ENCODE measurements at places on chromosomes 5 and 9.

DNA sequence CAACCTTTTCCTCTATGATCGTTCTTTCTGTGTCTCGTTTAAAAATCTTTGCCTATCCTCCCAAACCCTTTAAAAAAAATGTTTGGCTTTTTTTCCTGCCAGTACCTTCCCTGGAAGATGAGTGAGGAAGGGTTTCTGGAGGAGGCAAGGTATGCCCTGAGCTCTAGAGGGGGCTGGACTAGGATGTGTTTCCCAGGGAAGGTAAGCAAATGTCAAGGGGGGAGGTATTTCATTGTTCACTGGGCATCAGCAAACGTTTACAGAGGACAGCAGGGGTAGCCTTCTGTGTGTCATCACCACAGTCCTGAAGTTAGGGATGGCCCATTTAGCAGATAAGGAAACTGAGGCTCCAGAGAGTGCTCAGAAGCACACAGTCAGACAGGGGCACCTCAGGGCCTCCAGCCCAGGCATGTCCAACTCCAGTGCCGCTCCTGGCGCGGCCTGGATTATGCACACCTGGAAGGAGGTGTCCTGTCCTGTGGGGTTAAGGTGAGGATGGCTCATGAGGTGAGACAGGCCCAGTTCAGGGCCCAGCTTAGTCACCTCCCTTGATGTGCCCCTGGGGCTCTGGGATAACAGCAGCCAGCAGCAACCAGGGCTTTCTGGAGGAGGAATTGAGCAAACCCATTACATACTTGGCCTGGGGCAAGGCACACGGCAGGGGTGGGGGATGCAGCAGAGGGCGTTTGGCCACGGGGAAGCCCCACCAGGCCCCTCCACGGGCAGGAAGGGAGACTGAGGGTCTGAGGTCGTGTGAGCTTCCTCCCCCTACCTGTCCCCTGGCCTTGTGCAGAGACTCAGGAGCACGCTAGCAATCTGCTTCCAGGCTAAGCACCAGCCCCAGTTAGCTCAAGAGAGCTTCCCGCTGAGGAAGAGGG, 100.3 kb upstream of the LMX1B start:
- DNase-seq, result no peak

GRCh38 chr5:143065185-143065965, 295.2 kb downstream of the ARHGAP26 start:
- no peak for DNase-seq

GRCh38 chr5:139140591-139141071, 57.5 kb downstream of the SIL1 start:
- no peak for DNase-seq

- no peak for DNase-seq
These were observed 41.4 kb downstream of the DUSP1 start for GRCh38 chr5:172729588-172729987.

- DNase-seq, result no peak
These were observed 16.1 kb downstream of the CPLX2 start for GRCh38 chr5:175887463-175887862.

DNA sequence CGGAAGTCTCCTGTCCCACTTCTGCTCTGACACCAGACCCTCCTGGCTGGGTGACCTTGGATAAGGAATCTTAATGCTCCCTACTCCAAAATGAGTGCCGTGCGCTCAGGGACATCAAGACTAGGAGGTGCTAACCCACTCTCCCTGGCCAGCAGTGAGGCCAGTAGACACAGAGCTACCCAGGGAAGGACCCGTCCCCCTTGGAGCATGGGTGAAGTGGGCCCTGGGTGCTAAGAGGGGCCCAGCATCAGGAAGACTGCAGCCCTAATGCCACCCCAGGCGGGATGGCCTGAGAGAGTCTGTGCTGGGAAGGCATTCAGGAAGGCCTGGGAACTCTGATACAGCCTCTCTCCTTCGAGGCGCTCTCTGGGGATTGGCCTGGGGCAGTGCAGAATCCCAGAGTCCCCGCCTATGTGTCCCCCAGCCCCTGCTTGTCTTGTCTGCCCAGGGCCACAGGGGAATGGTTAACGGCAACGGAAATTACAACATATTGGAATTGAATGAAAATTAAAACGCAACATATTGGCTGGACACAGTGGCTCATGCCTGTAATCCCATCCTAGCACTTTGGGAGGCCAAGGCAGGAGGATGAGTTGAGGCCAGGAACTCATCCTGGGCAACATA, 29.7 kb upstream of the RNU6ATAC start:
- no peak for DNase-seq

DNA sequence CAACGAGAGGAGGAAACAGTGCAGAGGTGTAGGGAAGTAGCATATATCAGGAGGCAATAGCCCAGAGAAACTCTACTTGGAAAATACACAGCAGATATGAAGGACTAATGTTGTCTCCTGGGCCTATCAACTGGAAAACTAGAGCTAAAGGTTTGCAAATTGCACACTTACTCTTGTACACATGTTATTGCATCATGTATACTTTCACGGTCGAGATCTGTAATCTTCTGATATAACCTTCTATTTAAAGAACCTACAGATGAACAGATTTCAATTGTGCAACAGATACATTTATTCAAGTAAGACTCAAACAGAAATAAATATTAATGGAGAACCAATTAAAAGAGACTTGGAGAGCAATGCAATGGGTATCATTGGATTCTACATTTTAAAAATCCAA, 256.3 kb upstream of the TMEM161B start:
- DNase-seq, result no peak

- no peak for DNase-seq
These were observed 78.9 kb upstream of the ZNF462 start for GRCh38 chr9:106784076-106784475.

GRCh38 chr9:112218908-112219307, 43.8 kb upstream of the SUSD1 start:
- peak; percentile 30 for DNase-seq

GRCh38 chr5:50874306-50875001, 208.0 kb downstream of the PARP8 start:
- DNase-seq, result no peak

DNA sequence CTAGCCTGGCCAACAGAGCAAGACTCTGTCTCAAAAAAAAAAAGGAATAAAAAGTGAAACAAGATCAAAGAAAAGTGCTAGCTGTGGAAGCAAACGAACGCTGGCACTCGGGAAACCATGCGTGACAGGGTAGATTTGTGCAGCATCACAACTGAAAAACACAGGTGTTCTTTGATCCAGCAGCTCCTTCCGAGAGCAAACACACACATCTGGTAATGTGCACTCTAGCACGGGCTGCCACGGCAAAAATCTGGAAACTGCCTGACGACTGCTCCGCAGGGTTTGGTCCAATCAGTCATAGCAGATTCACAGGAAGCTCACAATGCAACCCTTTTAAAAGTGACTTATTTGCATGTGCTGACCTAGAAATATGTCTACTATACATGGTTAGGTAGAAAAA, 80.0 kb downstream of the SYK start:
- DNase-seq, result no peak

DNA sequence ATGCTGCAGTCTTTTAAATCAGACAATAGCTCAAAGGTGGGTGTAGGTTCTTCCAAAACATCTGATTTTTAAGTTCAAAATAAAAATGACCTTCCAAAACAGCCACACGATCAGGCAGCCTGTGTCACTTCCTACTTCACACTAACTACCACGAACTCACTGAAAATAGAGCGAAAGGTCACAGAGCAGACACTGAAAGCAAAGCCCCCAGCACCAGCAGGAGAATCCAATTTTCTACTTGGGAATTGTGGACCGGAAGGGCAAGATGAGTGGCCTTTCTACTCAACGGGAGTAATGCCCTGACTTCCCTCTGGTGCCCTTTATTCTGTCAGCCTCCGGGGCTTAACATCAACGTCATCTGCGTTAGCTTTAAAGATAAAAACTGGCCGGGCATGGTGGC, 107.8 kb upstream of the FAM120A start:
- DNase-seq, result no peak

DNA sequence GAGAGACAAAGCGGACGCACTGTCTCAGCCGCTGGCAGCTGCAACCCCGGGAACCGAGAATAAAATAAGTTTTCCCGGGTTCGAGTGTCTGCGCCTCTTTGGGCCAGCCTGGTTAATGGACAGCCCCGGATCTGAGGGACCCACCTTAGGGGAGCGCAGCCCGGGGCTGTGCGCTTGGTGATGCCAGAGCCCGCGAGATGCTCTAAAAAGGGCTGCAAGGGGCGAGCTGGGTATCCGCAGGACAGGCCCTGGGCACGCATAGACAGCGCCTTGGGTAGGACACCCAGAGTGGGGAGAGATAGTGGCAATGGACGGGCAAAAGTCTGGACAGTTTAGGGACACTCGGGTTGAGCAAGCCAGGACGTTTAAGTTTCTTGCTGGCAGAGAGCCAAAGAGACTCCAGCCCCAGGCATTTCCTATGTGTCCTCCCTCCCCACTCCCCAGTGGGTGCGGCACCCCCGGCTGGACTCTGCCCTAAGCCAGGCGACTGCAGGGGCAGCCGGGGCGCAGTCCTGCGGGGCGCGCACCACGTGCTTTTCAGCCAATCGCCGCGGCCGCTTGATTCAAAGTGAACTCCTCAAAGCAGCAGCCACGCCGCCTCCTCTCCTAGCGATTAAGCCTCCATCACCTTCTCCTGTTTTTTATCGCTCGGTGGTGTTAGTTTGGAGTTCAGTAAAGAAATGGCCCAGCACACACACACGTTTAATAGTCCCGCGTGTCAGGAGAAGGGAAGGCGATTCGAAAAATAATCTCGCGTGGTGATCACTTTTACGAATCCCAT, 616 bp upstream of the ENC1 start:
- no peak for DNase-seq

DNA sequence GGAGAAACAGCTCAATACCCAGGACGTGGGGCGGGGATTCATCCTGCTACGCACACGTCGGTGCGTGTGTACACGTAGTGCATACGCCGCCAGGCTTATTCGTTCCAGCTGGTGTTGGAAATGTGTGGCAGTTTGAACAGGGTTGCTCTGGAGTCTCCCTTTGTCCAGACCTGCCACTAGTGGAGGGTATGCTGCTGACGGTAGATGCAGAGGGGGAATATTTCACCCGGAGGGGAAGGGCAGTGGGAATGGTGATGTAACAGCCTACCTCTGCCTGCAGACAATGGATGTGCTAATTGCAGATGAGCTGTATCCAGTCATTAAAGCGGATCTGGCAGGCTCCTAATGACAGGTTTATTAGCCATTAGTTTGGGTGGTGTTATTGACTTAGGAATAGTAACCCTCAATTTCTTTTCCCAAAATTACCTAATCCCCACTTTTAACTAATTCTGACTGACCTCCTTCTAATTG, 142.7 kb downstream of the PAX5 start:
- no peak for DNase-seq

DNA sequence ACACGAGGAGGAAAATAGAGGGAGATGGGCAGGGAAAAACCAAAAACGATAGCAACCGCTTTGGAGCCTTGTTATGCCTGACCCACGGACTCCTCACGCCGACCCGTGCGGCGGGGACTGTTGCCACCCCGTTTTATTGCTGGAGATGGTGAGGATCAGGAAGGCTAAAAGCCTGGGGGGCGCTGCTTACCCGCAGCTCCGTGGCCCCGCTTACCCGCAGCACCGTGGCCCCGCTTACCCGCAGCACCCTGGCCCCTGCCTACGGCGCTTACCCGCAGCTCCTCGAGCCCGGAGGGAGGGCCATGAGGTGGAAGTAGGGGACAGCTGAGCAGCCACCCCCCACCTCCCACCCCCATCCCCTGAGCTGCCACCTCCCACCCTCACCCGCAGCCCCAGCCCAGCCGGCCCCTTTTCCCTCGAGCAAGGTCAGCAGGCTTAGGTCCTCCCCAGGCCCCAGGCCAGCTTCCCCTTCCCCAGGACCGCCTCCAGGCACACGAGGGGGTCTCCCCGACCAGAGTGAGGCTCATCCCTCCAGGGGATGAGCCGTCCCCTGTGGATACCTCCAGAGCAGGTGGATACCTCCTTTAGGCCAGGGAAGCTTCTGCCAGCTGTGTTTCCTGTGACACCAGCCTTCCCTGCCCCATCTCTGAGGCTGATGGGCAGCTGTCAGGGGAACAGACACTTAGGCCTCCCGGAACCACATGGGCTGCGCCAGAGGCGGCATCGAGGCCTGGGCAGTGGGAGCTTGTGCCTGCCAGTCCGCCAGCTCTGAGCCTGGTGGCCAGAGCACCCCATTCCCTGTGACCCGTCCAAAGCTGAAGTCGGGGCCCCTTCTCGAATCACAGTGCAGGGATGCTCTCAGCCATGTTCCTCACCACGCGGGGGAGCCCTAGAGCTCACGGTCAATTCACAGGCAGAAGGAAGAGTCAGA, 92.3 kb downstream of the LMX1B start:
- DNase-seq, result peak; percentile 59

- no peak for DNase-seq
These were observed 257.9 kb downstream of the RASEF start for GRCh38 chr9:82805027-82805426.

DNA sequence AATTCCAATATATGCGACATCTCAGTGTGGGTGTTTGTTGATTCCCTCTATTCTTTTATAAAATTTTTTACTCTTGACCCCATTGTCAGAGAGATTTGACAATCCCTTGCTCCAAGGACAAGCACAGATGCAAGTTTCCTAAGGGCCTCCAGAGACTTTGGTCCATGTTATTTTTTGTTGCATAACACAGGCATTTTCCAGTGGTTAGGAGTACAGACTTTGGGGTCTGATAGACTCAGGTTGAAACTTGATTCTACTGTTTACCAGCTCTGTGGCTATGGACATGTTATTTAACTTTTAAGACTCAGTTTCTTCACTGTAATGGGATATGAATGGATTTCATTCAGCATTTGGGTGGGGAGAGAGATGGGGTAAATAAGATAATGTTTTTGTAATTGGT, 361.3 kb downstream of the ENC1 start:
- no peak for DNase-seq

- no peak for DNase-seq
These were observed 33.6 kb upstream of the HSD17B4 start for GRCh38 chr5:119418606-119419100.

DNA sequence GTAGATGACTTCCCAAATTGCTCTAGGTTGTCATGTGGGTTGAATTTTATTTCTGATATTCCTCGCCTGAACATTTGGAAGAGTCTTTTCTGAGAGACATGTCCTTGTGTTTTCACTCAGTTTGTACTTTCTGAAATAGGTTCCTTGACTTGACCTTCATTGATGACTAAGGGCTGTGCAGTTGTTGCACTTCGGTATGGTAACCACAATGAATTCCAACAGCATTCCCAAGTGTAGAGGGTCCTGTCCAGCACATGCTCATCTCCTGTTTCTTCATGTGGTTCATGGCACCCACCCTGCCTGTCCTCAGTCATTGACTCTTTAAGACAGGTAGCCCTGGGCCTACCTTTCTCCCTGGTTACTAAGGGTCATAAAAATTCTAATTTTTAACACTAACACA, 527.8 kb downstream of the MTRR start:
- DNase-seq, result no peak

GRCh38 chr9:93187047-93187446, 3.1 kb downstream of the WNK2 start:
- no peak for DNase-seq

GRCh38 chr5:33892620-33893137, 889 bp upstream of the ADAMTS12 start:
- DNase-seq, result no peak

GRCh38 chr9:35520364-35520710, 30.4 kb downstream of the RUSC2 start:
- no peak for DNase-seq

- DNase-seq, result no peak
These were observed 173.6 kb downstream of the FANCC start for GRCh38 chr9:95143591-95144561.

GRCh38 chr9:131191857-131192256, 66.5 kb downstream of the NUP214 start:
- no peak for DNase-seq

Data from CD4-positive, alpha-beta T cell treated with Interleukin-4 for 4 hours (primary cell).